Stimulated activated CD4-positive, alpha-beta T cell treated with anti-CD3 and anti-CD28 coated beads, Interleukin-15, amount 100 ng/mL, for 1 hour (primary cell): ENCODE measurements at places on chromosomes 2 and 18.

- no peak for DNase-seq
These were observed 22.6 kb downstream of the MAIP1 start for GRCh38 chr2:199977984-199978415.

DNA sequence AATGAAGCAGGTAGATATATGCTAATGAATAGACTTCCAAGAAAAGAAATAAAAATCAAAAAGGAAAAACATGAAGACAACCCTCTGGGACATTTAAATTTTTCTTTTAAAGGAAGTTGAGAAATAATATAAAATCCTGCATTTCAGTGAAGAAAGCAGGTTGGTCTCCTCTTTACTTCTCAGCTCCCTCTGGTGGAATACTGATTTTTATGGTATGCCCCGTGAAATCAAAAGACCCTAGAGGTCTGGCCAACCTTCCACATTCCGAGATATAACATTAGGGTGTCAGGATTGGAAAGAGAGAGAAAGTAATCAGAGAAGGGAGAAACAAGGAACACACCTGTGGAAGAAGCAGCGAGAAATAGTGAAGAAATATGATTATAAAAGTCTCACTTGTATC, 72.7 kb downstream of the DNER start:
- DNase-seq = no peak

DNA sequence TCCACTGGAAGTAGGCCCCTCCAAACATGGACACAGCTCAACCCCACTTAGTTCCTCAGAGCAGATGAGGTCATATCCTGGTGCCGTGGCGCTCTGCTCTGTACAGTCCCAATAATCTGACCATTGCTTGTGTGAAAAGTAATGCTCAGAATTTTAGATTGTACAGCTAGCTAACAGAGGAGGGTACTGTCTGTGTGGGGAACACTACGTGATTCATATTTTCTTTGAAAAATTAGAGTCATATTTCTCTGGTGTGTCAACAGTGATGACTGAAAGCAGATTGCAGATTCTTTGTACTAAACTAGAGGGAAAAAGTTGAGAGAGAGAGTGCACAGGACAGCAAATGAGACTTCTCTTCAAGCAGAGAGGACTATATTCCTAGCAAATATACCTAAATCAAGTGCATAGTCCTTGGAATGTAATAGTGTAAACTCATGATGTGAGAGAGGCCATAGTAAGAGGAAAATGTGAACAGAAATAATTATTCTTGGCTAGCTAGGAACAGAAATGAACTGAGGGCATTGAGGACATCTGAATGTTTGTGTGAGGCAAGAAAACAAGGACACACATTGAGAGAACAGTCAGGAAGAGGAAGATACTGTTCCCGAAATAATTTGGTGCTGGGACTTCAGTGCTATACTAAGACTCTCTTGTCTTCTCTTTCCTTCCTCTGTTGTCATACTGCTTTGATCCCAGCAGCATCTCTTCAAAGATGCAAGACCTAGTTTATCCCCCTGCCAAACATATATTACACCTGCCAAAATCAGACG, 157.0 kb upstream of the RND3 start:
- DNase-seq = no peak

- no peak for DNase-seq
These were observed 98.4 kb downstream of the PXDN start for GRCh38 chr2:1645761-1646476.

- no peak for DNase-seq
These were observed 42.2 kb downstream of the RFTN2 start for GRCh38 chr2:197633109-197633657.

DNA sequence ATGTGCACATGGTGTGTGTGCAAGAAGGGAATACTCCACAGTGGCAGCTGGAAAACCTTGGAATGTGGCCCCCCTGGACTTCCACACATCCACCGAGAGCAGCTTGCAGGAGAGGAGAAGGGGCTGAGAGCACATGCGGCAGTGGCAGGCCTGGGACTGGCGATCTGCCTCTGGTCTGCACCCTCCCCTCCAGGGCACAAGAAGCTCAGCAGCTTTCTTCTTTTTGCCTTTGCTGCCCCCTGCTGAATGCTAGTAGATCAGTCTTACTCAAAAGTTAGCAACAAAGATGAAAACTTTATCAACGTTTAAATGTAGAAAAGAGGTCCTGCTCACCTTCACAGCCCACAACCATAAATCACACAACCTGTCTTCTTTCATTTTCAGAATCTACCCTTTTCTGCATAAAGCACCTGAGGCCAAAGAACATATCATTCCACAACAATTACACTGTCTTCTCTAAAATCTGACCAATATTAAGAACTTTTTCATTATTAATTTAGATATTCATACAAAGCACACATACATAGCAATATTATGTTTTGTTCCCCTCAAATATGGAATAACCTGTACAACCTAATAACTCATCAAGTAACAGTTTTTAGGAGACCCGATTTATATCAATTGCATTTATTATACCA, 34.6 kb downstream of the TGFBRAP1 start:
- DNase-seq = no peak

DNA sequence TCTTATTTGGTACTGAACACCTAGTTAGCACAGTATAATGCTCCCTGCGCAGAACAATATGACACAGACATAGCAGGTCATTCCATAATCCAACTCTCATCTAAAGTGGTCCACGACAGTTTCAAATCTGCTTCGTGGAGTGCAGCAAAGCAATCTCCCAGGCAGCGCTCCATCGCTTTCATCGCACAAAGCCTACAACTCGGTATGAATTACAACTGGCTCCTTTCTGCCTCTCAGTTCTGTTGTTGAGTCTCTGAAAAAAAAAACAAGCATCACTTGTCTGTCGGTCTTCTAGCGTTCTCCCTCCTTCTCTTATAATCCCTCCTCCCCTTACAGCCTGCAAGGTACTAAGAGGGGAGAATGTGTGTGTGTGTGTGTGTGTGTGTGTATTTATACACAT, 123.5 kb downstream of the FIGN start:
- DNase-seq = no peak

DNA sequence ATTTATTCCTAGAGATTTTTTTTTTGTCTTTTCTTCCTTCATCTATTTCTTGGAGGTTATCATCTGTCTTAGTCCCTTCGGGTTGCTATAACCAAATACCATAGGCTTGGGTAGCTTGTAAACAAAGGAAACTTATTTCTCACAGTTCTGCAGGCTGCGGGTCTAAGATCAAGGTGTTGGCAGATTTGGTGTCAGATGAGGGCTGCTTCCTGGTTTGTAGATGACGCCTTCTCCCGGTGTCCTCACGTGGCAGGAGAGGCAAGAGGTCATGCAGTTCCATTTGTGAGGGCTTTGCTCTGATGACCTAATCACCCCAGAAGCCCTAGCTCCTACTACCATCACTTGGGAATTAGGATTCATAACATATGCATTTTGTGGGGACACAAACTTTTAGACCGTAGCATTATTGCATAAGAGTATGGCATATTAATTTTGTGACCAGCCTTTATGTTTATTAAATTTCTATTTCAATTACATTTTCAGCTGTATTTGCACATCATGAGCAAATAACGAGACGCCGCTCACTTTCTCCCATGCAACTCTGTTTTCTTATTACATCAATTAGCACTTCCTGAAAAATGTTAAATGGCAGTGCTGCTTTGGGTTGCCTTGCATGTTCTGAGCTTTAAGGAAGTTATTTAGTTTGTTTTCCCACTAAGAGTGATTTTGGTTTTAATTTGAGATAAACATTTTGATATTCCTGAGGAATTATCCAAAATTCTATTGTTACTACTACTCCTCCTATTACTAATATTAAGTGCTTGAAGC, 246.4 kb upstream of the HDAC4 start:
- no peak for DNase-seq

- DNase-seq = no peak
These were observed 18.1 kb downstream of the BCL2 start for GRCh38 chr18:63301434-63301833.

GRCh38 chr2:58341047-58341446, 99.9 kb upstream of the FANCL start:
- DNase-seq = no peak

DNA sequence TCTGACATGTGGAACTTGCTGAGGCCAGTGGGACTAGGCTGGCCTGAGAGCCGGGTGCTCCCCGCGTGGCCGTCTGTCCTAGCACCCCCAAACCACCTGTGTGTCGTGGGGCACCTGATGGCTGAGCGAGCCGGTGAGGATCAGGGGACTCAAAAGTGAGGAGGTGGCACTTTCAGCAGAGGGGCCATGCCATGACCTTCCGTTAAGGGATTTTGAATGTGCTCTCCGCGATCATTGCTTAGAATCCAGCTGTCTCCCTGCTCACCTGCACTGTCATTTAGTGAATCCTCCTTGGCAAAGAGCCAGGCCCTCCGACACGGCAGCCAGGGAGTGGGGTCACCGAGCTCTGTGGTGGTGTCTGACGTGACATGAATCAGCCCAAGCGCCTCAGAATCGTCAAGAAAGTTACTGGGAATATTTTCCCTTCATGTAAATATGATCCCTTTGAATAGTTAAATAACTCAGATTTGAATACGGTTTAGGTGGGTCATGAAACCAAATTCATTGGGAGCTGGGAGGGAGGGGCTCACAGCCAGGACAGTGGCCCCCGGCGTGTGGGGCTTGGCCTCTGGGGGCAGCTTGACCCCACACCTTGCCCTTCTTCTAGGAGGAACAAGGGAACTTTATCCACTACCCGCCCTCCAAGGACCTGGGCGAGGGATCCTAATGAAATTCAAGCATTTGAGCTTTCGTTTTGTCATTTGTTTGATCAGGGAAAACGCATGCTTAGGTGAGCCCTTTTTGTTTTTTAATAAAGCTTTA, 9.5 kb downstream of the NFATC1 start:
- DNase-seq = no peak

DNA sequence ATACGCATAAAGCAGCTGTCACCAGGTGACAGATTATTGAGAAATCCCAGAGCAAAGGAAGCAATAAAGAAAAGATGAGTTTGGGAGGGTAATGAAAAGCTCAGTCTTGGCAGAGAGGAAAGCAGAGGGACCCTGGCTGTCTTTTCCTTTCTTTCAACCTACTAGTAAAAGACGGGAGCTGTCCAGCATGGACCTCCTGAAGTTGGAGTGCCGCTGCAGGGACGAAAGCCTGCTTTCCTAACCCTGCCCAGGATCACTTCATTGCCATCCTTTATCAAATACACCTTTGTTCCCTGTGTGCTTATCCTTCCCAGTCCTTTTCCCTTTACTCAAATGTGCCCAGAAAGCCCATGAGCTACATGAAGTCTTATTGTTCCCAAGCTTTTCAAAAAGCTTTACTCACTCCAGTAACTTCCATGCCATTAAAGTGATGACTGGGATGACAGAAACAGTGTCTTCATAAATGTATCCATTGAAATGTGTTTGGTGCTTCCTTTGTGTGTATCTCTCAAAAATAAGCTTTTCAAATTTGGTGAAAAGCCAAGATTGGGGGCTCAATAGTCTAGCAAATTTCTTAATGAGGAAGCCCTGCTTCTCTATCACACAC, 3.7 kb upstream of the SPR start:
- no peak for DNase-seq

GRCh38 chr2:85537600-85538506, 1.1 kb upstream of the MAT2A start:
- DNase-seq = no peak

DNA sequence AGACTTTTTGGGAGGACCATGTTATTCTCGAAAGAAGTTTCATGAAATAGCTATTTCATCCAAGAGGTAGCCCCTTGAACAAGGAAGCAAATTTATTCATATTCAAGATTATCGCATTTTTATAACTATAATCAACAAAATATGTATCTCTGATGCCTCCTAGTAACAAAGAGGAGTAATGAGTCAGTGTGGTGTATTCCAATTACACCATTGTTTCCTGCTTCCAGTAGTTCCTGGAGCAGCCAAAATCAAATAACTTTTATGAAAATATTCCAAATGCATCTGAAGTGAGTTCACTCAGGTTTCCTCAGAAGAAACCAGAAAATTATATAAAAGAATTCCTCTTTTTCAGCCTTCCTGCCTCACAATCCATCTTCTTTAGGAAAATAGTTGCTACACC, 43.0 kb downstream of the ANKRD36B start:
- no peak for DNase-seq

DNA sequence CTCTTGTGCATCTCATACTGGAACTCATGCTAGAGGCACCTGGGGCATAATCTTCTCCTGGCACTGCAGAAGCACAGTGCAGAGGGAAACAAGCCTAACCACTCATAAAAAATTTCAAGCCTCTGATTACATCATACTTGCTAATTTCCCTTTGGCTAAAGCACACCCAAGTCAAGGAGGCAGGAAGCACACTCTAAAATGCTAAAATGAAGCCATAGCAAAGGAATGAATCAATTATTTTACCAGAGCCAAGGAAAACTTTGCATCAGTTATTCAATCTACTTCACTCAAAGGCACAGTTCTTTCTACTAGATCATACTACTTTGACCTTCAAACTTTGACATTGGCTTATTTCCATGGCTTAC, 79.6 kb upstream of the SPOPL start:
- no peak for DNase-seq

GRCh38 chr2:11872948-11873269, 126.5 kb downstream of the LPIN1 start:
- no peak for DNase-seq

DNA sequence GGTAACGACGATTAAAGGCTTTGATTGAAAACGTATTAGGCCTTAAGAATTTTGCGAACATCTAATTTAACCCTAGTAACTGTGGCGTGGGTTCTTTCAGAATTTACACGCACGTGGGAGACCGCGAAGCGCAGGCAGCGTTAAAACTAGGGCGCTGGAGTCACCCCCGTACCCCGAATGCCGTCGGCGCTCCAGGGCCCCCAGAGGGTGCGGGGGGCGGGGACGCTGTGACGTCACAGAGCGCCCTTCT, 673 bp upstream of the SMCHD1 start:
- peak; percentile 65 for DNase-seq

- DNase-seq = peak; percentile 4
These were observed 995 bp downstream of the TMEM127 start for GRCh38 chr2:96264656-96265348.

DNA sequence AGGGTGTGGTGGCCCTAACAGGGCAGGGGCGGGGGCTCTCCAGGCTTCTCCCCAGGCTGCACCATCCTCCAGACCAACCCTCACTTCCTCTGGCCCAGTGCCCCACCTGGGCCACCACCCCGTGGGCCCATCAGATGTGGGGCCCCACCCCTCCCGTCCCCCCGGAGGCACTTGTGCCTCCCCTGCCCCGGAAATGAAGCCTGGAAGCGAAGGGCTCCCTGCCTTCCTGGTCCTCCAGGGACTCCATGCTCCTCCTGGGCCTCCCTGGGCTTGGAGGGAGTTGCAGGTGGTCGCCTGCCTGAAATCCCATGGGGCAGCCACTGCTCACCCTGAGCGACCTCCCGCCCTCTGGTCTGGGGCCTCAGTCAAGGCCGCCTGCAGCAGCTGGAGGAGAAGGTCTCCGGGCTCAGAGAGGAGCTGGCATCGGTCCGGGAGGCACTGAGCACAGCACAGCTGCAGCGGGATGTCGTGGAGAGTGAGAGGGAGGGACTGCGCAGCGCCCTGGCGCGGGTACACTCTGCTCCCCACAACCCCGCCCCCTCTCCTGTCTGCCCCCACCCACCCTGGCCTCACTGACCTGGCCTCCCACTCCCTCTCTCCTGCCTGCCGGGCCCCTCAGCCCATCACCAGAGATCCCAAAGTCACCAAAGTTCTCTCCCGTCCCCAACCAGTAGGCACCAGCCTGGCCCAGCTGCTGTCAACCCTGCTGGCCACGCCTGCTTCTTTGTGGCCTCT, 28.0 kb downstream of the CROCC2 start:
- no peak for DNase-seq

- DNase-seq = no peak
These were observed 252.3 kb downstream of the HAUS1 start for GRCh38 chr18:46356278-46357033.
